ENCODE measurements at places on chromosomes 4 and X. TPM values are rescaled to one million over a fixed set of nuclear protein-coding genes. Genes with fewer than 3 reads are reported as not detected.

TDO2 gene
- not detected for total RNA-seq

STK32B gene
- 15.4 TPM for total RNA-seq

FDCSP gene
- not detected for total RNA-seq

GNRHR gene
- not detected for total RNA-seq

HSFX4 gene
- total RNA-seq, result not detected

FGF5 gene
- total RNA-seq, result 0.20 TPM

NKX3-2 gene
- total RNA-seq, result not detected

MAD2L1 gene
- 27.3 TPM for total RNA-seq

RHOXF1 gene
- total RNA-seq, result not detected

DMD gene
- total RNA-seq, result 1.3 TPM

All from mammary microvascular endothelial cell (primary cell).